Cortex of kidney (tissue), 1 donor: ENCODE measurements at places on chromosomes 7 and 10.

DNA sequence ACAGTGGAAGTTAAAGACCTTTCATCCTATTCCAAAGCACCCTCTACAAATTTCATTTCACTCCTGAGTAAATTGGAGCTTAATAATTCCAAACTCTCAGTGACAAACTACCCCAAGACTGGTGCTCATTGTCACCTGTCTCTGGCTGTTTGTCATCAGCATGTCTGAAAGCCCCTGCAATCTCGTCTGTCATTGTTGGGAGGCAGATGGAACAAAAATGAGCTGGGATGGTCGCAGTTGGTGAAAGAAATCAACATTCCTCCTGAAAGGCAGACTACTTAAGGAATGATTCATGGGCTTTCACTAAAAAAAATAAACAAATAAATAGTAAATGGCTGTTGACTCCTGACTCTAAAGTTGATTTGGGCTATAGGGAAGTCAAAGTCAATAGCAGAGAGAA lies 69.7 kb upstream of the PALS2 start:
- no peak for DNase-seq

GRCh38 chr10:24894728-24895127 lies 57.7 kb downstream of the PRTFDC1 start:
- no peak for DNase-seq

DNA sequence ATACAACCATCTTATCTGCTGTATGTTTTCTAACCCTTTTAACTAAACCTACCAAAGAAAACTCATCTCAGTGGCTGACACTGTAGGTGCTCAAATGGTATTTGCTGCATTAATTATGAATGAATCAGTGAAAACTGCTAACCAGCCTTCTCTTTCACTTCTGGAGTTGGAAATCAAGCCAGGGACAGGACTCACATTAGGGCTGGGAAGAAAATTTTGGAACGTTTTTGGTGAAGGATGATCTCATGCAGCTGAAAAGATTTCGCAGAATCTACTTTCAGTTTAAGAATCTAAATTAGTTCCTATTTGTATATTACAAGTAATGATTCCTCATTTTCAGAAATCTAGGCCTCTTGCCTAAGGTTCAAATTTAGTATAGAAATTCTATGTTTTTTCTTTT lies 12.9 kb downstream of the MTPN start:
- DNase-seq, result no peak

- DNase-seq, result no peak
These were observed 23.7 kb downstream of the NKX6-2 start for GRCh38 chr10:132762267-132762666.

GRCh38 chr10:83165265-83165664 lies 974.0 kb upstream of the GHITM start:
- DNase-seq, result no peak

DNA sequence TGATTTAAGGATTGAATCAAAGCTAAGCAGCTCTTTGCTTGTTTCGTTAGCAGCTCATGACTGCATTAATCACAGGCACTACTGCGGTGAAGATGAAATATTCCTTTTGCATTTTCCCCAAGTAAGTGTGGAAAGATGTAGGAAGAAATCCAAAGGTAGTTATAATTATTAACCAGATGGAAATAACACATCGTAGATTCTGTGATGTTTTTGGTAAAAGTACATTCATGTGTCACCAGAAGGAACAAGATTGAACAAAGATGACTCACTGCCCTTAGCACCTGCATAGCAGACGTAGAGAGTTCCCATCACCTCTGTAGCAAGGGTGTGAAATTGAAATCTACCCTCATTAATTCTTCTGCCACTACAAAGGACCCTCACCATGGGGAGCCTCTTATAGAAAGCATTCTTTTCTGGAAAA lies 37.1 kb downstream of the SMURF1 start:
- DNase-seq, result no peak

DNA sequence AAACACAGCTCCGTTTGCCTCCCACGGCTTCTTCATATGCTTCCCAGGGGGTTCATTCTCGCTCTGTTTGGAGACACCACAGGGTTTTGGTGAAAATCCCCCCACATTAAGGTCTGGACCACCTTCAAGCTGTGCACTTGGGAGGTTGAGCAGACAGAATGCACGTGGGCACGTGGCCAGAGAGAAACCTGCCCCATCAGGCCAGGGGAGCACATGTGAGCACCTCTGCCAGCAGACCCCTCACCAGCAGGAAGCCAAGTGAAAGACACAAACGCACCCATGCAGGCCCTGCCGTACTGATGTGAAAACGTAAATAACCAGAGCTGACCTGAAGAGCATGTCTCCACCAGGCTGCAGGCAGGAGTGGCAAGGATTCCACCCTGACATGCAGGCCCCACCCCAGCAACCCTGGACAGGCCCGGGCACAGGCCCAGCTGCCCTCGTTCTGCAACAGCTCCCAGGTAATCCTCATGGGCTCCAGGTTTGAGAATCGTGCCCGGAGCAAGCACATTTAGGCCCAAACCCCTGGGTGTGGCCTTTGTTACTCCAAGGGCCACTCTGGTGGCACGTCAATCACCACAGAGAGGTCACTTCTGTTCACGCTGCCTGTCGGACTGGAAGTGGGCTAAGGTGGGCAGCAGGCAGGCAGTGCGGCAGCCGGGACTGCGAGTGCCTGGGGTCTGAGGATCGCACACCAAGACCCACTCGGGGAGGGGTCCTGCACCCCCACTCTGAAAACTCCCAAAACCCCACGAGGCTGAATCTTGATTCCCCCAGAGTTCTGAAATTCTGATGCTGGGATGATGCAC lies 184.4 kb downstream of the PTPRN2 start:
- DNase-seq, result no peak
